Large intestine (tissue), 12 donors: ENCODE measurements at places on chromosomes 4 and X. TPM values are rescaled to one million over a fixed set of nuclear protein-coding genes. Genes with fewer than 3 reads are reported as not detected.

Gene PDS5A
- 48.4 TPM for polyA plus RNA-seq

DNA sequence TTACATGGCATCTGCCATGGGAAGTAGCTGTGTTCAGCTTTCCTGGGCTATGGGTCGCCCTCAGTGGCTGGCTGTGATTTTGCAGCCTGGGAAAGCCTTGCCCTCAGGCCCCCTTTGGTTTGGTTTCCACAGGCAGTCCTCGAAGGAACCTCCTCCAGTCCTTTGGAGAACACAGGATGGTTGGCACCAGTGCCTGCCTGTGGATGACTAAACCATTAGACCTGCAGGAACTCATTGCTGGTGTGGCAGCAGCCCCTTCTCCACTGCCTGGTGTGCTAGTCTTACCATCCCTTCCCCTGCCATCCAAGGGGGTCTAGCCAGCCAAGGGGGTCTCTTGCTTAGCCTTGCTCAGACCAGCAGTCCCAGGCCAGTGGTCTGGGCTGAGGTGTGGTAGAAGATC lies 71.4 kb upstream of the PJA1 start:
- no peak for DNase-seq

Gene HPSE
- polyA plus RNA-seq, result 2.3 TPM

Gene ADH4
- 14.4 TPM for polyA plus RNA-seq

- DNase-seq, result no peak
Observed at GRCh38 chrX:48864210-48864609, 28.8 kb upstream of the PCSK1N start.

- DNase-seq, result peak; percentile 33
Observed at GRCh38 chrX:64205441-64205734, at the start of gene AMER1. Gene AMER1 (minus strand): TSS chrX:64205708. CDS start chrX:64193286, 12,422 bp downstream.

- no peak for DNase-seq
Observed at GRCh38 chr4:148442832-148443511, 758 bp upstream of the NR3C2 start.

Gene PTPN13
- polyA plus RNA-seq, result 6.1 TPM

GRCh38 chrX:11146411-11146810 lies 35.3 kb downstream of the HCCS start:
- no peak for DNase-seq

DNA sequence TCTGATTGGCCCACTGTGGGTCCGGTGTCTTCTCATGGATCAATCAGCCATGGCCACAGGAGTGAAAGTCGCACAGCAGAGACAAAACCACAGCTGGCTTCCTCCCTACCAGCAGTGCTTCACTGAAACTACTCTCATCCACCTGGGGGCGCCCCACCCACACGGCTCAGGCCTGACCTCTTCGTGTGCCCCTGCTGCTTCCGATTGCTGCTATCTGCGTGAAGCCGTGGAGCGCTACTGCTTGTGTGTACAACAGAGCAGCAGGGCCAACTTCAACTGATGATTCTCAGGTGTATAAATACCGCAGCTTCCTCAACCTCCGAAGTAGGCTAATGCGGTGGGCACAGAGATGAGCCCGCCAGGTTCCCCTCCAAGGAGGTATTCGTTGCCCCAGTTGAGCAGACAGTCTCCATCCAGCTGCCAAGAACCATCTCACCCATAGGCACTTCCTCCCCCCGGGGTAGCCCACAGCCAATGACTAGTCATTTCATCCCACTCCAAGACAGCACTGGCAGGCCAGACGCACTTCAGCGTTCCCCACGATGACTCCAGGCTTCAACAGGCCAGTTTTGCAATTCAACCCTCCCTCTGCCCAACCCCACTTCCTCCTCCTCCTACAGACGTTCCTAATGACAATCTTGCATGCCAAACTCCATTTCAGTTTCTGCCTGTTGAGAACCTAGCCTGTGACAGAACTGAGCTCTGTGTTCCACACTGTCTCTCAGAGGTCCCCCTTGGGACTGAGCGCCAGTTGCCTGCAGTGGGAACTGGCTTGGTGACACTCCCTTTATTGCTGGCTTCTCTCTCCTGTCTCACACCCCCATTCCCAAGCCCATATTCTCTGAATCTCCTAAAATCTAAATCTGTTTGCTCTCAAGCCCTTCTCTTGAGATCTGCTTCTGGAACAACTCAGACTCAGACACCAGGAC lies 41.3 kb upstream of the ATP6AP2 start:
- no peak for DNase-seq

Gene NEXMIF
- 0.84 TPM for polyA plus RNA-seq

DNA sequence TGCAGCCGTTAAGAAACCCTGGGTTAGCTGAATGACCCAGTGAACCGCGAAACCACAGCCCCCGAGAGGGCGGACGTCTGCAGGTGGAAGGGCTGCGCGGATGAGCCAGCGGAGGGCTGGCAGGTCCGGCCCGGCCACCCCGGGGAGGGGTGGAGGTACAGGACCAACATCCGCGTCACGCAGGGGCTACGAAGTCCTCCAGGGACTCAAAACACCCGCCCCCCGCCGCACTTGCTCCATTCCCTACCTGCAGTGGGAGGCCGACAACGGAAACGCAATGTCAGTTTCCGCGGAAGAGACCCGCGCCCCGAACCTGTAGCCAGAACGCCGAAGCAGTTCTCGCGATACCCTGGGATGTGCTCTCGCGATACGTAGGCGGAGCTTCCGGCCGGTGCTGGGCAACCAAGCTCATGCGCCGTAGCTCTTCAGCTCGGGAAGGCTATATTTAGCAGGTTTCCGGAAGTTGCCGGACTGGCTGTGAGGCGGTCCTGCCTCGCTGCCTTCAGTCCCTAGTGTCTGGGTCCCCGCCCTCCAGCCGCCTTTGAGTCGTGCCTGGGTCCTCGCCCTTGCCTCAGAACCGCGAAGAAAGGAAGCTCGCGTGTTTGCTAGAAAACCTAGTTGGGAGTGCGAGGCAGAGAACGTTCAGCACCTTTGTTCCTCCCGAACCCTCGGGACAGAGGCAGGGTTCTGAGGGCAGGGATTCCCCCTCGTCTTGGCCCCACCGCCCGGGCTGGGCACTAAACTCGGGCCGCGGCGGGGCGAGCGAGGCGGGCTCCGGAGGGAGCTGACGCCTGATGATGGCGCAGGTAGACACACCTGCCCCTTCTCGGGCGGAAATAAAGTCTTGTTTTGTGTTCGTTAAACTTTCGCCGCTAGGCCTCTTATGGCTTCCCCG lies at the start of the genes OFD1 and TRAPPC2:
OFD1 (plus strand) TSS at position 471 of the 895 bp plus-strand sequence; CDS start at position 795, 324 bp downstream.
TRAPPC2 (minus strand) TSS at position 343 of the 895 bp plus-strand sequence. CDS start 14,657 bp downstream, outside the sequence.
- peak; percentile 98 for DNase-seq

Gene HTT
- 29.8 TPM for polyA plus RNA-seq

Gene DCAF8L2
- polyA plus RNA-seq, result 0.03 TPM

Gene THOC2
- 91.3 TPM for polyA plus RNA-seq

- DNase-seq, result no peak
Observed at GRCh38 chr4:71635139-71635748, 148.6 kb downstream of the GC start.

GRCh38 chr4:120084327-120084726 lies 17.7 kb upstream of the MAD2L1 start:
- no peak for DNase-seq
